Neural crest cell (in vitro differentiated cells): ENCODE measurements at places on chromosomes 4 and X.

DNA sequence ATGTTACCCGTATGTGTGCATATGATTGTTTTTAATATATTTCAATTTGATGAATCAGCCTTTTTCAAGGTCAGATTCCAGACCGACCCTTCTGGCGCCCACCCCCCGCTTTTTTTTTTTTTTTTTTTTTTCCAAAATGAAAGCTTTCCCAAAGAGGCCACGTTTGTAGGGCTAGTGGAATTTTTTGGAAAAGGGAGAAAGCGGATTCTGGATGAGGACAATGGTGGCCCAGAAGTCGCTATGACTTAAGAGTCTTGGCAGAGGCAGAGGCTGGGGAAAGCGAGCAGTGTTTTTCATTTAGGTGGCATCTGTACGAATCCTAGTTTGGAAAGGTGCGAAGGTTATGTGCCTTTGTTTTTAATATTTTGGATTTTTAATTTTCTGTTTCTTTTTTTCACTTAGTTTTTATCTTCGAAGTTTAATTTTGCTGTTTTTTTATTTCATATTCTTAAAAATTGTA is 14.6 kb downstream of the NDUFB11 start:
- no peak for DNase-seq

DNA sequence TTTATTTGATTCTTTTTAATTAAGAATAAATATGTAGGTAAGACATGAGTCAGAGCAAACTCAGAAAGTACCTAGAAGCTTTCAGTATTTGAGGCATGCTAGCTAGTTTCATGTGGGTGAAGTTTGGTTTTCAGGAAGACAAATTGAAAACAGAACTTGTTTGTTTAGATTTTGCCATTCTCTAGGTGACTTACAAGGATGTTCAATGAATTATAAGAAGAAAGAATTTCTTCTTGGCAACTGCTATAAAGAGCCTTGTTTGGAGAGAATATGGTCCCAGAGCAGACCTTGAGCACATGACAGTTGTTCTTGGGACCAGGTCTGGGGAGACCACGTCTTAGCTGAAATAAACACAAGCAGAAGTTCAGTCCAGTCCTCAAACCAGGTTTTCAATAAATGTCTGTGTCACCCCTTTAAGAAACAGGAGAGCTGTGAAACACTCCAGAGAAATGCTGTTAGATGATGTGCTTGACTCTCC is 38.0 kb upstream of the IL21 start:
- no peak for DNase-seq

DNA sequence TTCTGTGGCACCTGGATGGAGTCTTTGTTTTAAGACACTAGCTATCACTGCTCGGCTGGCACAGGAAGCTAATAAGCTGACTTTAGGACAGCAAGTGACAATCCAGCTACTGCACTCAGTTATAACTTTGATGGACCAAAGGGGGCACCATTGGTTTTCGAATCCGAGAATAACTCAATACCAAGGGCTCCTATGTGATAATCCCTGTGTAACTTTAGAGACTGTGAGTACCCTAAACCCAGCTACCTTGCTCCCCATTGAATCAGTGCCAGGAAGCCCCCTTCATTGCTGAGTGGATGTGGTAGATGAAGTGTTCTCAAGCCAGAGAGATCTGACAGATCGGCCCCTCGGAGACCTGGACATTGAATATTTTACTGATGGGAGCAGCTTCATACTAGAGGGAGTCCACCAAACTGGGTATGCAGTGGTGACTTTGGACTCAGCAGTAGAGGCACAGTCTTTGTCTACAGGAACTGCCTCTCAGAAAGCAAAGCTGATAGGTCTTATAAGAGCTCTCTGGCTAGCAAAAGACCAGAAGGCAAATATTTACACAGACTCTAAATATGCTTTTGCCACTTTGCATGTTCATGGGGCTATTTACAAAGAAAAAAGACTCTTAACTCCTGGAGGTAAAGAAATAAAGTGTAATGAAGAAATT is 35.5 kb upstream of the UGT2B7 start:
- no peak for DNase-seq

GRCh38 chrX:1468250-1468772 is 15.6 kb upstream of the ASMTL start:
- DNase-seq: no peak

DNA sequence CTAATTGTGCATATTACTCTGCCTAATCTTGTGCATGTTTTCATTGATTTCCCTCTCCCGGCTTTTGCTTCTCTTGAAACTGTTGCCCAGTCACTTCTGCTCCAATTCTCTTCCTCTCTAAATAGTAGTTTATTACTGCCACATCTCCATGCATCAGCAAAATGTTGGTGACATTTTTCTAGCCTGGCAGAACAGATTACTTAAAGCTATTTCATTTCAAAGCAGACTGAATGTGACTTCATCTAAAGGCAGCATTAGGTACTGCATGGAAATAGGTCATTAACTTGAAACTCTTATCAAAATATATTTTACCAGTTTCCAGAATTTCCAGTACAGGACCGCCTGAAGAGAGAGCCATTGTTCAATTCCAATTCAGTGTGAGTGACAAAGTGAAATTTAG is 52.4 kb downstream of the HPGDS start:
- no peak for DNase-seq

DNA sequence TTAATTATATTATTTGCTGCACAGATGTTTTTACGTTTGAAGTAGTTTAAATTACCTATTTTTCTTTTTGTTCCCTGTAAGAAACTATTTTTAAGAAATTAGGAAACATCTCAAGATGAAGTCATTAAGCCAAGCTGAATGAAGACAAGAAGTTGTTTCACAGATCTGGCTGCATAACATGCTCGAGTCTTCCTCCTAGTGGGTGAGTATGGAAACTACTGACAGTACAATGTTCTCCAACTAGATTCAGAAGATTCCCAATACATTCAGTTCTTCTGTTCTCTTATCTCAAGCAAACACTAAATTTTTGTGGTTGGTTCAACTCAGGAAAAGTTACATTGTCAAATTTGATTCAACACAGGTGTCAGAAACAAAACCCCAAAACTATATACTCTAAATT is 256.8 kb upstream of the VCX start:
- no peak for DNase-seq

DNA sequence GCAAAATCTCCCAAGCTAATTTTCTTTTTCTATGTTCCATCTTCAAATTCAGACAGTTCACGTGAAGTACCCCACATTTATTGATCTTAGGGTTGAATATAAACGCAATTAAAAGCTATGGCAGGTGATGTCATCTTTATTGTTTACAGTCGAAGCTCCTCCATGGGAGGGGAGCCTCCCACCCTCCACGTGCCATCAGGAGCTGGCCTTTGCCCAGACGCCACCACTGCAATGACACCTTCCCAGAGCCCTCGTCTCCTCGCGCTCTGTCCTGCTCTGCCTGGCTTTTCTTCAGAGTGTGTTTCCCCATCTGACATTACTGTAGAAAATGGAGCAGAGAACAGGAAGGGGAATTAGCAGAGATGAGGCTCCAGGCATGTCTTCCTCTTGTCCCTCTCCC is 18.8 kb upstream of the CYP4V2 start:
- no peak for DNase-seq

DNA sequence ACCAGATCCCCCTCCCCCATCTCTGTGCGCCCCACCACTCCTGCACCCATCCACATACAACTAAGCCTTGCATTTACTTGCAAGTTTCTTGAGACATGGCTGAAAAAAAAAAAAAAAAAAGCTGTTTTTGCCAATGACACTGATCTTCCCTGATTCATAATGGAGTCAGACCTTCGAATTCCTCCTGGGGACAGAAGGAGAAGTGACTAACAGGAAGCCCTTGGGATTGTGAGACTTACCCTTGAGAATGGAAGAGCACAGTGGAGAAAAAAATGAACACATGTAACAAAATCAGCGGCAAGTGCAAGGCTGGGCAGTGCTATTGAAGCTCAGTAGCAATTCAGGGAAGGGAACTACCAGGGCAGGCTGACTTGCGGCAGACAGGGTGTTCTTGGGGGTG is 288.4 kb downstream of the BCOR start:
- no peak for DNase-seq
